ENCODE measurements at places on chromosomes 6 and 20.

GRCh38 chr6:132114201-132114825 is 163.1 kb upstream of the CCN2 start:
- DNase-seq = no peak

GRCh38 chr6:151482290-151482689 is 11.5 kb upstream of the CCDC170 start:
- no peak for DNase-seq

GRCh38 chr6:3233321-3233720 is 5.9 kb upstream of the TUBB2B start:
- DNase-seq = no peak

DNA sequence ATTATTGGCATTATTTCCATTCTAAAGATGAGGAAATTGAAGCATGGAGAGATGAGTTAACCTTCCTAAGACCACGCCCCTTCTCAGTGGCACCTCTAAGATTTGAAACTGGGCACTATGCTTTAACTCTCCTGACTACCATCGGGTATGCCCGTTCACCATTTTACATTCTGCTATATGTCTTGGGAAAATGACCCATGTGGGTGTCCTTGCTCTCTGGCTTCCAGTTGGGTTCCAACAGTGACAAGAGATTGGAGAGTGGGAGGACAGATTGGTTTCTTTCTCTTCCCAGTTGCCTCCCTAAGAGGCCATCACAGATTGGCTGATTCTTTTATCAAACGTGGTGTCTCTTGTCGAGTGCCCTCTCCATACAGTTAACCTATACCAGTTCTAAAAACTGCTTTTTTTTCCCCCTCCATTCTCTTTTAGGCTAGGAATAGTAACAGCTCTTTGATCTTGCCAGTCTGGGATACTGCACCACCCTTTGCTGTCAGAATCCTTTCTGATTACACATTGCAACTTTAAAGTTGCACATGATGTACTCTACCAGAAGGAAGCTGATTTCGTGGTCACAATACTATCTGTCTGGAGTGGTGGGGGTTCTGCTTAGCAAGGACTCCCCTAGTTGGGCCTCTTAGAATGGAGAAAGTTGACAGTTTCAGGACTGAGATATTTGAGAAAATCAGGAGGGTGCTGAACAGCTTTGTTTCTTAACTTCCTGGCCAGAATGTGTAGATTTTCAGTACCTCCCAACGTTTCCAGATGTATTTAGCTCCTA is 88.0 kb upstream of the ELOVL5 start:
- DNase-seq = no peak

DNA sequence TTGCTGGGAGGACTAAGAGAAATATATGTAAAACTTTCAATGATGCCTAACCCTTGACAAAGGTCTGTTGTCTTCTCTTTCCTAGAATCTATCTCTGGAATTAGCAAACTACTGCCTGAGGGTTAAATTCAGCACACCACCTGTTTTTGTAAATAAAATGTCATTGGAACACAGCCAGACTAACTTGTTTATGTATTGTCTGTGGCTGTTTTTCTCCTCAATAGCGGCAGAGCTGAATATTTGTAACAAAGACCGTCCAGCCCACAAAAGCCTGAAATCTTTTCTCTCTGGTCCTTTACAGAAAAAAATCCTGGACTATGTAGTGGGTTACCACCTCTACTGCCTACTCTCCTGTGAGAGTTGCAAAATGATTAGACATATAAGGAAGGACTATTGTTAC is 33.3 kb upstream of the SYNDIG1 start:
- no peak for DNase-seq

GRCh38 chr20:4953881-4954280 is 47.4 kb downstream of the SLC23A2 start:
- no peak for DNase-seq

- DNase-seq = no peak
Observed at GRCh38 chr6:31578184-31579118, 3.1 kb downstream of the TNF start.

GRCh38 chr20:14582855-14583254 is 245.4 kb upstream of the FLRT3 start:
- no peak for DNase-seq

DNA sequence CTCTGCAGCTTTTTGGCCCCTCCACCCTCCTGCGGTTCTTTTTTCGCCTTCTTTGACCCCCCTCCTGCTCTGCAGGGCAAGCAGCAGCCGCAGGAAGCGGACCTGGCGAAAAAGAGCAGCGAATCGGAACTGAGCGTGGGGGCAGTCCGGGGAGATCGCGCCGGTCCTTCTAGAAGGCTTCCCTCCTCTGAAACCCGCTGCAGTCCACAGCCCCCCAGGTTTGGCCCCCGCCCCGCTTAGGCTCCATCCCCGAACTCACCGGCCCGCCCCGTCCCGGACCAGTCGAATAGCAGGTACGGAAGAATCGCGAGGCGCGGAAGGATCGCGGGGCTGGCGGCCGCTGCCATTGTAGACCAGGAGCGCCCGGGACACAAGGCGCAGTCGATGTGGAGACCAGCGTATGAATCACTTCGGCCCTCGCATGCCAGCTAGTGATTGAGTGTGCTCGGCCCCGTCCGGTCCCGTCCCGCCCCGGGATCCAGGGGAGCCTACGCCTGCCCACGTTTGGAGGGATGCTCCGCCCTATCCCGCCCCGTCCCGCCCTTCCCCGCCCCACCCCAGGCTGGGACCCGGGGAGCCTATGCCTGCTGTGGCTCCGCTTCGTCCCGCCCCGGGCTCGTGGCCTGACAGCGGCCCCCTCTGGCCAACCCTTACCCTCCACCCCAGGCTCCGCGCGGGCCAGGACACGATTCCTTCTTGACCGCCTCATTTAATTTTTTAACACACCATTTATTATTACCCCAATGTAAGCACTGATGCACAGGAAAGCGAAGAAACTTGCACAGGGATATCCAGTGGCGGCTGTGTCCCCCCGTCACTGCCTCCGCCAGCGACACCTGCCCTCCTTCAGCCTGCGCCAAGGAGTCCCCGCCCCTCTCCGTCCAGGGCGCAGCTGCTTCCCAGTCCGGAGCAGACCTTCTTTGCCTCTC is at the start of gene ULBP3:
TSS of gene ULBP3 (minus strand) at position 402 of the 929 bp plus-strand sequence. CDS start at position 347, 55 bp downstream.
- DNase-seq = peak; percentile 57

DNA sequence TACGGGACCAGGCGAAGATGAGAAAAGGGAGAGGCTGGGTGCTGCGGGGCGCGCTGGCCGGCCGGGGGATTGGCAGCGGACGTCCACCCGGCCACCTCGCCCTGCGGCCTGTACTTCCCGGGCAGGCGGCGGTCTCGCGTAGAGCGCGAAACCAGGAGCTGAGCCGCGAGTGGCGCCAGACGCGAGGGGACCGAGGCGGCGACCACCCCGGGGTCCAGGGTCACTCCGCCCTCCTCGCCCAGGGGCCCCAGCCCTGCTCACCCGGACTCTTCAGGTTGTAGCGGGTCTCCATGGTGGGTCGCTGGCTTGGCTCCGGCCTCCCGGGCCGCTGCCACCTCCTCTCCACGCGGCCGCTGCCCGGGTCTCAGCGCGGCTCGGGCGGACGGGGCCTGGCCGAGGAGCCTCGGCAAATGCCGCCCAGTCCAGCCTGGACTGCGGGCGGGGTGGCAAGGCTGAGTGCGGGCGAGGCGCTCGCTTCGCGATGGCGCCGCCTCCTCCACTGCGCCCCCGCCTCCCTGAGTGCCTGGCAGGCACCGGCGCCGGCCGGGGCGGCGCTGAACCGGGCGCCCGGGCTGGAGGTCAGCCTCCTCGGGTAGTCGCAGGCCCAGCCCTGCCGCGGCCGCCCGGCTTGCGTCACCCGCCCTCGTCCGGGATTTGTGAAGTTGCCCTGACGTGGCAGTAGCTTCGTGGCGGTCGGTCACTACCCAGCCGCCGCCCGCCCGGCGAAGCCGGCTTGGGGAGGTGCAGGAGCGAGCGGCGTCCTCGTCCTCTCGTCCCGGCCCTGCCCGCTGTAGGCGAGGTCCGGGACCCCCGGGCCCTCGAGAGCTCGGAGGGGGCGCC is at the start of gene UBE2J1:
TSS of gene UBE2J1 (minus strand) at position 445 of the 840 bp plus-strand sequence. CDS start at position 292, 153 bp downstream.
- peak; percentile 66 for DNase-seq

All from T-helper 2 cell (primary cell).